H4 (cell line): ENCODE measurements at places on chromosomes 11 and 22. TPM values are rescaled to one million over a fixed set of nuclear protein-coding genes. Genes with fewer than 3 reads are reported as not detected.

The ARHGAP8 gene
- total RNA-seq, result 2.5 TPM in 1 of 2 replicates, not detected in the other

The OR8K1 gene
- not detected in 2 replicates for total RNA-seq

The SLC17A6 gene
- total RNA-seq, result 0.02 TPM in 1 of 2 replicates, not detected in the other

The SMTNL1 gene
- not detected in 2 replicates for total RNA-seq

The FUT4 gene
- total RNA-seq, result not detected in 2 replicates

The SCARF2 gene
- 7.7 TPM in 2 replicates for total RNA-seq

The SLC1A2 gene
- 0.84 and 1.7 TPM in 2 replicates for total RNA-seq

DNA sequence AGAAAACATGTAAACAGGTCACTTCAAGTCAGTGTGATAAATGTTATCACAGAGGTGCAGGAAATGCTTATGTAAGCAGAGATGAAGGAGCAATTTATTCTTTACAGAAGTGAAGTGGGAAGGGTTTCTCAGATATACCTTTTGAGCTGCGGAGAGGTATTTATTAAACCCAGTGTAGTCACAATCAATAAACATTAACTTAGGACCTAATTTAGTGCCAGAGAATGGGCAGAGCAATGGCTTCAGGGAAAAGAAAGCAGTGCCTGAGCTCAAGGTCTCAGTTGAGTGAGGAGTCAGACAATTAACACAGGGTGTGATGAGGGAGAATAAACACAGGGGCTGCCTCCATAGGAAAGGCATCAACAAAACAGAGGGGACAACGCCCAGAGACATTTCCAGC lies 1.9 kb downstream of the MS4A5 start:
- DNase-seq, result no peak

DNA sequence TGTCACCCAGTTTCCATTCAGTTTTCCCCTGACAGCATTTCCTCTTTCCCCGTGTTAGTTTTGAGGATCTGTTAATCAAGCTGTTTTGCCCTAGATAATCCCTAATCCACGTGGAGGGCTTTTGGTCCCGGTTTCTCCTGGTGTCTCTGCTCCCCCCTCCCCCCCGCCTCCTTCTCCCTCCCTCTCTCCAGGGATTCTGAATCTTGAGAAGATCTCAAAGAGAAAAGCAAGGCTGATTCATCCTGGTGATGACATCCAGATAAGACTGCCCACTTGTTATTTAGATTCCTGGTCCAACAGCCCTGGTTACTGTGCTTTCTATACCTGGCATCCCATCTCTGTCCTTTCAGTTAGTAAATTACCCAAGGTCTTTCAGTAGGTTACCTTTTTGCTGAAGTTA lies 59.4 kb downstream of the KCNA4 start:
- DNase-seq, result no peak

DNA sequence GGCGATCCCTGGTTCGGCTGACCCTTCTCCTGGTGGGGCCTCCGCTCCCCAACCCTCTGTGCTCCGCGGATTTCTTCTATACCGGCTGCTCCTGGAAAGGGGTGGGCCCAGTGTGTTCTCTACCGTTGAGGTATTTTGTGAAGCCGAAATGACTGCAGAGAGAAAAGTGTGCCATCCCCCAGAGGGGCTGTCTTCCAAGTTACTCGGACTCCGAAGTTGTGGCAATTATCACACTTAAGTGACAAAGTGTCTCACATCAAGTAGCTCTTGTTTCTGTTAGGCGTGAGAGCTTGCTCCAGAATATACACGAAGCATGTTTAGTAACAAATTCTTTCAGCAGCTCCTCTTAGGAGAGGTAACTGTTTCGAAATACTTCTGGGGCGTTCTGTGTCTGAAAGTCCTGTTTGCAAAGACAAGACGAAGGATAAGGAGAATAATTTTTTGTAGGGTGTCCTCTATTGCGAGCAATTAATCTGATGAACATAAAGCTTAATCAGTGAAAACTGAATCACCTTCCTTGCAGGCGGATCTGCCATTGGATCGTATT lies 434 bp downstream of the XPNPEP3 start:
- DNase-seq, result no peak

GRCh38 chr11:15865212-15865987 lies 490.9 kb downstream of the SOX6 start:
- DNase-seq, result no peak

DNA sequence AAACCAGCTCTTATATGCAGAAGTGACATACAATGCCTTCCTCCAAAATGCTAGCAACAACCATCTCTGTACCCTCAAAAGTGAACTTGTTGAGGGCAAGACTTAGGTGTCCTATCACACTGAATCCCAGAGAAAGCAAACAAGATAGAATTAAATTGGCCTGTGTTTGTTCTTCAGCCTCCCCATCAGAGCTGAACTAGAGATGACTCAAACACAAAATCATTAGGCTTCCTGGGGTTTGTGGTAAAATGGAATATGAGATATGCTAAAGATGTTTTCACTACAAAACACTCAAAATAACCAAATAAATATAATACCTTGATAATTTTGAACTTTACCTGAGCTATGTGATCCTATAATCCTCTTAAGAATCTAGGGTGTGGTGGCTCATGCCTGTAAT lies 31.6 kb downstream of the ZNF214 start:
- DNase-seq, result no peak

DNA sequence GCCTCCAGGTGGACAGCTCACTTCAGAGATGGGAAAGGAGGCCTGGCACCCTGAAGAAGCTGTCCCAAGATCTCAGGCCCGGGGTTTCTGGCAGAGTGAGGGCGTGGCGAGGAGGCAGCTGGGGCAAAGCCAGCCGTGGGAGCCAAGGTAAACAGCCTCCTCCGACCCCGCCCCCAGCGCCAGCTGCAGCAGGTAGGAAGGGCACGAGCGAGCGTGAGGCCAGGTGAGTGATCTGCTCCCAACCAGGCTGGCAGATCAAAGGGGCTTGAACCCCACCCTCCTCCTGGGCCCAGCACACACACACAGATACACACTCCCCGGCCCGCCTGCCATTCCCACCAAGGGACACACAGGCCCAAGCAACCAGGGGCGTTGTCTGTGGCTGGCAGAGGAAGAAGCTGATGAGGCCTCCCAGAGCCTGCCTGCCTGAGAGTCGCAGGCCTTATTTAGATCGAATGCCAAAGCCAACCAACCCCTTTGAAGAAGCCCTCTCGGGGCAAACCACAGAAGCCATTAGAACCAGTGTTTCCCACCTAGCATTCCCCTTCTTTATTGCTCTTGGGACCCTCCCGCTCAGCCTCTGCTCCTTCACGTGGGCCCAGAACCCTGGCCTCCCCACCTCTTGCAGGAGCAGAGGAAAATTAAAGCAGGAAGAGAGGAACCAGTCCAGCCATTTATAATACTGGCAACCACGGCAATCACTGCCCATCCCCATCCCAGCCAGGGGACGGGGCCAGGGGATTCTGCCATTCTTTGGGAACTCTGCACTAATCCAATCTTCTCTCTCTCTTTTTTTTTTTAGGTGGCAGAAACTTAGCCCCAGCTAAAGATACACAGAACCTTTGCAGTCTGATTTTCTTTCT lies 5.0 kb downstream of the PDGFB start:
- DNase-seq, result no peak

DNA sequence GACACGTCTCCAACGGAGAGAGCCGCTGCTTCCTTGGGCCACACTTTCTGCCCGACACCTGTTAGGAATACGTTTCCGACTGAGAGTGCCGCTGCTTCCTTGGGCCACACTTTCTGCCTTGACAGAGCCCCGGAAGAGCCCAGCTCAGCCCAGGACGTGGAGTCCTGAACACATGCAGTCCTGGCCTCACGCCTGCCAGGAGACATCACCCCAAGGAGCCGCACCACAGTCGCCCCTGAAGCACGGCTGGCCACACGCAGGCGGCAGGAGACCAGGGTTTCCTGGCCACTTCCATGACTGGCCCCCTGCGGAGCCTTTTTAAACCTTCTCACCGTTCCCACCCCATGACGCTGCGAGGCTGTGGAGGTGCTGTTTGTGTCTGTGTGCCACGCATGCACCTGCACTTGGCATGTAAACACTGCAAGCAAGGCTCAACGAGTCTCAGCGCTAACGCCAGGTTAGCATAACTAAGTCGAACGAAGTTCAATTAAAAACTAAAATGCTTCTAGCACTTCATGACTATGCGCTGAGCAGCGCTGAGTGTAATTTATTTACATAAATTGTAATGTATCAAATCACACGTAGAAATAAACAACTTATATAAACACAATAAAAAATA lies 8.8 kb downstream of the TOLLIP start:
- no peak for DNase-seq

DNA sequence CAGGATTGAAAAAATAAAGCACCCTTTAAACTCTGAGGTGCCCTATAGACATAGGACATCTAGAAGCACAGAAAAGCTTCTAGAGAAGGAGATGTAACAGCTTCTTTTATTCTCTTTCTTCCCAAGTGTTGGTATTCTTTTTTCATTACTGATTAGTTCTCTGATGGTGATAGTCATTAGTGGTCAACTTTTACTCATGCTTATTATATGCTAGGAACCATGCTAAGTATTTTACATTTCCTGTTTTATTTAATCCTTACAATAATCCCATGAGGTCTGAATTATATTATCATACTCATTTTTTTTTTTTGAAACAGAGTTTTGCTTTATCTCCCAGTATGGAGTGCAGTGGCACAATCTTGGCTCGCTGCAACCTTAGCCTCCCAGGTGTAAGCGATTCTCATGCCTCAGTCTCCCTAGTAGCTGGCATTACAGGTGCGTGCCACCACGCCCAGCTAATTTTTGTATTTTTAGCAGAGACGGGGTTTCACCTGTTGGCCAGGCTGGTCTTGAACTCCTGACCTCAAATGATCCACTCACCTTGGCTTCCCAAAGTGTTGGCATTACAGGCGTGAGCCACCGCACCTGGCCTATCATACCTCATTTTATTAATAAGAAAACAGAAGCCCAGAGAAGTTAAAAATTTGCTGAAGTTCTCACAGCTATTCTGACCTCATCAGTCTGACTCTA lies 3.0 kb downstream of the C11orf52 start:
- no peak for DNase-seq

- DNase-seq, result no peak
These were observed 109.7 kb upstream of the OR9Q1 start for GRCh38 chr11:57913715-57914704.
